CD4-positive, alpha-beta T cell treated with Interleukin-15 for 1 hour (primary cell): ENCODE measurements at places on chromosomes 16 and 17.

- no peak for DNase-seq
These were observed 658 bp upstream of the ZNF771 start for GRCh38 chr16:30406795-30407101.

GRCh38 chr16:56057151-56057550, 134.1 kb upstream of the GNAO1 start:
- no peak for DNase-seq

- no peak for DNase-seq
These were observed 9.1 kb upstream of the CEP295NL start for GRCh38 chr17:78912082-78912481.

DNA sequence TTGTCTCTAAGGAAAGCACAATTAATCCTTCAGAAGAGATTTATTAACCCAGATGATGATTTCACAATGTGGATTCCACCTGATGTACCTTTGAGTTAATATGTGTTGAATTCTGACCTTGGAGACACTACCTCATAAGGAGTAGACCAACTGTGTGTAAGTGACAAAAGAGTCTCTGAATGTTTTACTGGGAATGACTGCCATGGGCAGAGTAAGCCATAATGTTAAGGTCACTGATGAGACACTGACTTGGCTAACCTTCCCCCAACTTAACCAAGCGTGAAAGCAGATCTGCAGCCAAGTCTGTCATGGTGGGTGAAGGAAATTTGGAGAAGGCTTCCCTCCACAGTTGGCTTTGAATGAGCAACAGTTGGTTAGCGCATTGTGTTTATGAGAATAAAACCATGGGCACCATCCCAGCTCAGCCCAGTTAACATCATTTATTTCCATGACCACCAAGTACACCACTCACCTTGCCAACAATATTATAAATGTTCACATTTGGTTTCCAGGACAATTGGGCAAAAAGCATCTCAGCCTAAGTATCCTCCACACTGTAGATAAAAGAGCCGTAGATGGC, 618.5 kb downstream of the KCNJ2 start:
- no peak for DNase-seq

DNA sequence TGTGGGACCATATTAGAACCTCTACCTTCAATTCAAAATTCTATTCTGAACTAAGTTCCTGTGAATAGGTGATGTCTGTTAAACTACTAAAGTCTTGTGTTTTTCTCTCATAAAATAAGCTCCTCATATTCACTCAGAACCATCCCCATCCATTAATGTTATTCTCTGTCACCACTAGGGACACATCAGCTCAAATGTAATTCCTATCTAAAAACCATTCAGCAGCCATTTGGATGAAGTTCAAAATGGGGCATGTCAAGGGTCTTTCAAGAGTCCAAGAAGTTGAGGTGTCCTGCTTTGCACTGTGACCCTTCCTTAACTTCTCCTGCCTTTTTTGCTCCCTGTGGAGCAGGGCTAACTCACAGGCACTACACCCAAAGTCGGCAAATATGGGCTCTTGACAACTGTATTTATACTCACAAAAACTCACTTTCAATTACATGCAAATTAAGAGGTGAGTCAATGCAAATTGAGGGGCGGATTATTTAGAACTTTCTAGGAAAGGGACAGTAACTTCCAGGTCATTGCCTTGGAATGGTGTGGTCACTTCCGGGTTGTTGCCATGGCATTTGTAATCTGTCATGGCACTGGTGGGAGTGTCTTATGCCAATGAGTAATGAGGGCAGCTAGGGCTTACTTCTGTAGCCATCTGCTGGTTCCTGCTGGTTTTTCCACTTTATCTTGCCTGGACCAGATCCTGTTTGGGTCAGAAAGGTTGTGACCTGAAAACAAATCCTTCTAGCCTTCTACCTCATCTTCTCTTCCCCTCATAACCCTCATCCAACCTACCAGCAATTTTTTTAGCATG, 128.2 kb upstream of the COX10 start:
- no peak for DNase-seq

- no peak for DNase-seq
These were observed 26.0 kb upstream of the IRX6 start for GRCh38 chr16:55297910-55298479.

- peak; percentile 59 for DNase-seq
These were observed 487 bp downstream of the C17orf67 start for GRCh38 chr17:56833057-56833808.

DNA sequence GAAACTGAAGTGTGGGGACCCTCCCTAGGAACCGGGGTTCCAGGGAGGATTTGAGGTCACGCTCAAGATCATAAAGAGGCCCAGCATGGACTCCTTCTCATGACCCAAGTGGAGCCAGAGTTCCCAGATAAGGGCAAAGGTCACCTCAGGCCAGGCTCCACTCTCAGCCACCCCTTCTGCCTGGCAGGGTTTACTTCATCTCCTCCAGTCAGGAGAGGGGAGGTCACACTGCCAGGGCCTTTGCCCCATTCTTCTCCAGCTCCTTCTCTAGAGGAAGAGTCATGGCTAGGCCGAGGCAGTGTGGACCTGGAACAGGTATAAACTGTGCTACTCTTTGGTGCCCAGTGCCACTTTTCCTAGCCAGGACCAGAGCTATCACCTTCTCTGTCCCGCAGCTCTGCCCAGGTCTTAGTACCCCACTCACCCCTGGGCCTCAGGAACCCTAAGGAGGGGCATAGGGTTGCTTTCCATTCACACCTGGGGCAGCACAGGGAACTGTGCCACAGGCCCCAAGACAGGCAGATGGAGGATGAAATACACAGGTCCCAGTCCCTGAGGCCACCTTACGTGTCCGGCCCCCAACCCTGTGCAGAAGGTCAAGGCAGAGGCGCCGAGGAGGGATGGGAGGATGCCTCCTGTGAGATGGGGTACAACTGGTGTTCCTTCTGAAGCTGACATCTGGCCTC, 879 bp upstream of the ACSF2 start:
- no peak for DNase-seq

GRCh38 chr17:42553866-42554249, 1.1 kb downstream of the HSD17B1 start:
- DNase-seq, result no peak

DNA sequence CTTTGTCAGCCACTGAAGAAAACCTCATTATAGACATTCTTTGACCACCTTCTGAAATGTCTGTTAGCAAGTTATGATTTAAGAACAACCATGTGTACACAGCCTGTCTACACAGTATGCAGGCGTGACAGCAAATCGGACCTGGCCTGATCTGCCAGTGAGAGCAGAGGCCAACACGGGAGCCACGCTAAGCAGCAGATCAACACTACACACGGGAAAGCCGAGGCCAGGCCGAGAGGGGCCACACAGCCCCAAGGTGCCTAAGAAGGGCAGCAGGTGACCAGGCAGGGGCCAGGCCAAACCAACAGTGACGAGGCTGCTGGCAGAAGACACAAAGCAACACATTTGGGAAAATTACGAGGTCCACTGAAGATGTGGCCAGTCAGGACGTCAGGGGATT, 16.3 kb upstream of the FAAP100 start:
- DNase-seq, result no peak

GRCh38 chr17:77045441-77046041, 95.2 kb upstream of the SEC14L1 start:
- DNase-seq, result no peak

DNA sequence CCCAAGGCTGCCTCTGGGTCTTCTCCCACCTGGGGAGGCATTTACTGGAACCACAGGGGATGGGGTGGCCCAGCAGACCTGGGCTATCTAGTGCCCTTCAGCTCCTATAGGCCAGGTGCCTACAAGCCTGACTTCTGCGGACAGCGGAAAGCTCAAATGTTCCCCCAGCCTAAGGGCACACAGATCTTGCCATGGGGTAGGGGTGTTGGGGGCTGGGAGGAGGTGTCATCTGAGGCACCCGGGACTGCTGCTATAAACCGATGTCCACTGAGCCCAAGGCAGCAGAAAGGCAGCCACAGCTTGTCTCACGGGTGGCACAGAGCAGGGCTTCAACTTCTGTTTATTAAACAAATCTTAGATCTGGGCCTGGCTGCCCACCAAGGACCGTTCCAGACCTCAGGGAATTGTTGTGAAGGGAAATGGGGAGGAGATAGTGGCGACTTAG, 3.6 kb downstream of the MYO1C start:
- no peak for DNase-seq

- DNase-seq, result no peak
These were observed 28.9 kb downstream of the DCUN1D3 start for GRCh38 chr16:20871258-20871657.

GRCh38 chr17:50848711-50849110, 13.3 kb downstream of the WFIKKN2 start:
- DNase-seq, result no peak

DNA sequence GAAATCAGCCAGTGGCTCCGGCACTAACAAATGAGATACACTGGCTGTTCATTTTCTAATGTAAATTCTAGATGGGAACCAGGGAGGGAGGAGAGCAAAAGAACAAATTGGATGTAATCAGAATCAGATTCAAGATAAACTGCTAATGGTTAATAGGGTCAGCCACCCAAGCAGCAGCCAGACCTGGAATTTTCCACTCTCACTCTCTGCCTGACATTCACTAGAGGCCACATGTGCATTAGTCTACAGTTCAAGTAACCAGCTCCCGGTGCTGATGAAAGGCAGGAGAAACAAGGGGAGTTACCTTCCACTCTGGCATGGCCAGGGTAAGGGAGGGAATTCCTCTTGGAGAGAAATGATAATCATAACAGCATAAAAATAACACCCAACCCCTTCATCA, 597.7 kb downstream of the TOX3 start:
- DNase-seq, result no peak

DNA sequence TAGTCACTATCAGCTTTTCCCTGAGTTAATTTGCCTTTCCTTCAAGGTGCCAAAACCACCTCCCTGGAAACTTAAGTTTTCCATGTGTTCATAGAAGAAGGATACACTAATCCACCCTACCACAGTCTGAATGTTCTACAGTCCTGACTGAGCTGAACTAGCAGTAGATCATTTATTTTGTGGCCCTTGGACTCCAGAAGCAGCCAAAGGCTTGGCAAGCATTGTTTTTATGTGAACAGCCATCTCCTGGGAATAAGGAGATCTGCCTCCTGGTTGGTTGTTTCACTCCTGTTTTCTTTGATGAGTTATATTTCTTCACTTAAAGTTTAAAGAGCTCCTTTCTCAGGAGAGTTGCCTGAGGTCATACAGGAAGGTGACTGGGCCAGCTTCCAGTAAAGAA, 634.6 kb upstream of the SOX9 start:
- DNase-seq, result no peak

GRCh38 chr17:19716108-19717030, at the start of gene SLC47A2:
Gene SLC47A2, minus strand, starts transcription at chr17:19716584. Its CDS starts 29 bp downstream, at chr17:19716555.
- no peak for DNase-seq

GRCh38 chr17:4735876-4736651, 3.6 kb upstream of the ZMYND15 start:
- peak; percentile 73 for DNase-seq

DNA sequence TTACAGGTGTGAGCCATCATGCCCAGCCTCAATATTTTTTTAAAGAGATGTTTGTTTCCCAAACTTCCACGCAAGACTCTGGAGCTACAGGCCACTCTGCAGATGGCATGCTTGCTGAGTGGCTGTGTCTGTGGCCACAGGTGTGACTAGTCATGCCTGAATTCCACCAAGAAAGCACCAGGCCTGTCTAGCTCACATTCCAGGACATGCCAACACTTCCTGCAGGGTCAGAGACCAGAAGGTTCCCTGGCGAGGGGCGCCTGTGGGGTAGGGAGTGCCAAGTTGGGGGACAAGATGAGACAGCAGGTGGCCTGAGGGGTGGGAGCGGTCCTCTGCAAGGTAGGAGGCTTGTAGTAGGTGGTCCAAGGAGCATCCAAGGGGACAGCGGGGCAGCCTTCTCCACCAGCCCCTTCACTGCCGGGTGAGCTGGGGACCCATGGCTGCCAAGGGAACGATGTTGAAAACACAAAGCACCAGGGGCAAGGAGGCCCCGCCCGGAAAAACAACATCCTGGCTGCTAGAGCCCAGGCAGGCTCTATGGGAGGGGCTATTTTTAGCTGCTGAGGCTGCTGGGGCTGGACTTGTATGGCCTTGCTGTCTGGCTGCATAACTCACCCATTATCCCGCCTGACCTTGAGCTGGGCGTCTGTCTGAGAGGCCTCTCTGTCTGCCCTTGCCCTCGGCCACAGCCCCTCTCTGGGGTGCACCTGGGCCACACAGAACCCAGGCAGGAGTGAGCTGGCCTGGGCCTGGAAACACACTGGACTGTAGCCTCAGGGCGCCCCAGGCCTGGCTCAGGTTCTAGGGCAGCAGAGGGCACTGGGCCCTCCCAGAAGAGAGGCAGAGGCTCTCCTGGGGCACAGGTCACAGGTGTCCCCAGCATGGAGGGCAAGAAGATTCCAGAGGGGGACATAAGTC, 5.7 kb downstream of the TRIM47 start:
- DNase-seq, result peak; percentile 72
